ENCODE measurements at places on chromosomes 1 and 21. TPM values are rescaled to one million over a fixed set of nuclear protein-coding genes. Genes with fewer than 3 reads are reported as not detected.

Gene CELSR2
- polyA plus RNA-seq: 7.0 TPM

Gene GPR25
- 0.12 TPM for polyA plus RNA-seq

Gene FCRL1
- 0.55 TPM for polyA plus RNA-seq

Gene GPR37L1
- polyA plus RNA-seq: 0.07 TPM

DNA sequence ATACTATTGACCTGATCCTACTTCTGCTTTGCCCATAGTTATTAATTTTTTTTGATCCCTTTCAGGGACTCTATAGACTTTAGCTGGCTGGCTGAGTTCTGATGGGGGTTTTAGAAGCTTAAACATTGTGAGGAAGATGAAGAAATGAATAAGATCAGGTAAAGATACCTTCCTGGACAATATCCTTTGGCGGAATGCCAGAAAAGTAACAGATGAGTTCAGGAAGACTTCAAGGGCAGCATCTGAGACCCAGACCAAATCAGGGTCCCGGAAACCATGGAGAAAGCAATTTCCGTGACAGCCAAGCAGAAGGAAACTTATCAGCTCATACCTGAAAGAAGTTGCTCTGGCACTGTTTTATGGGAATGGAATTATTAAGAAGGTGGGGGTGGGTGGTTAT is 100.4 kb downstream of the XCL2 start:
- no peak for DNase-seq

- DNase-seq: no peak
Observed at GRCh38 chr1:18661404-18662285, 31.0 kb downstream of the PAX7 start.

DNA sequence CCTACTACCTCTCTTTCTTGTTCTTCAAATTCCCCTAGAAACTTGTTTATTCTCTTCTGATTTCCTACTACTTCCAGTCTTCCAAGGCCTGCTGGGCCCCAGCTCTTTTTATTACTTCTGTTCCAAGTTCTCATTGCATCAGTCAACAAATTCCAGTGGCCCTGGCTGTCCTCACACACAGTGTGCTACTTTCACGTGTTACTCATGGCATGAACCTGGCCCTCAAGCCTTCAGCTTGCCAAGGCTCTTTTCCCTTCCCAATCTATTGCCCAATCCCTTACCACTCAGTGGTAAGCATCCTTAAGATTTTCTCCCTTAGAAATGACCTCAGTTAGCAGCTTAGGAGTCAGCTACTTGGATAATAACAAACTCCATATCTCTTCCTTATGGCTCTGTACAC is 613.5 kb downstream of the LMO4 start:
- DNase-seq: no peak

- no peak for DNase-seq
Observed at GRCh38 chr1:26848941-26849774, 13.8 kb upstream of the SFN start.

GRCh38 chr1:94110946-94111740 is 9.8 kb downstream of the ABCA4 start:
- no peak for DNase-seq

GRCh38 chr1:51667561-51667960 is 50.7 kb downstream of the OSBPL9 start:
- DNase-seq: no peak

Data from muscle of back (tissue), 13 donors.